ENCODE measurements at places on chromosomes 4 and X. TPM values are rescaled to one million over a fixed set of nuclear protein-coding genes. Genes with fewer than 3 reads are reported as not detected.

Gene P2RY4
- total RNA-seq, result 0.34 TPM

Gene FAM114A1
- total RNA-seq, result 0.71 TPM

Gene ETFDH
- total RNA-seq, result 27.0 TPM

Gene EPHA5
- total RNA-seq, result not detected

Gene ZNF141
- total RNA-seq, result 25.3 TPM

Gene MAGEA10
- total RNA-seq, result not detected

Gene CFAP299
- total RNA-seq, result not detected

Gene CNGA1
- total RNA-seq, result not detected

Gene USP17L13
- not detected for total RNA-seq

Gene FAAH2
- total RNA-seq, result 16.1 TPM

Gene RTL9
- not detected for total RNA-seq

Gene COL4A5
- total RNA-seq, result not detected

Gene C4orf50
- 1.9 TPM for total RNA-seq

Gene TRAPPC11
- total RNA-seq, result 31.6 TPM

Gene FAM9A
- not detected for total RNA-seq

Gene VCX3B
- not detected for total RNA-seq

Gene SORBS2
- not detected for total RNA-seq

Gene BBS12
- 3.2 TPM for total RNA-seq

Gene SLC49A3
- total RNA-seq, result 0.66 TPM

Gene GAGE12E
- total RNA-seq, result not detected

Gene GJB1
- not detected for total RNA-seq

Gene HAND2
- total RNA-seq, result not detected

Gene NHSL2
- total RNA-seq, result 1.2 TPM

Gene FGF2
- total RNA-seq, result 0.96 TPM

Gene CT45A1
- not detected for total RNA-seq

Gene CD40LG
- 243 TPM for total RNA-seq

Gene SPARCL1
- total RNA-seq, result not detected

Gene SSX2B
- total RNA-seq, result not detected

Gene ADH1C
- not detected for total RNA-seq

Gene GPAT3
- 6.7 TPM for total RNA-seq

Gene UGT2B11
- not detected for total RNA-seq
